Mesendoderm (in vitro differentiated cells): ENCODE measurements at places on chromosomes 1 and 21.

- DNase-seq: no peak
Measured at GRCh38 chr1:231682779-231683178, 56.2 kb downstream of the DISC1 start.

DNA sequence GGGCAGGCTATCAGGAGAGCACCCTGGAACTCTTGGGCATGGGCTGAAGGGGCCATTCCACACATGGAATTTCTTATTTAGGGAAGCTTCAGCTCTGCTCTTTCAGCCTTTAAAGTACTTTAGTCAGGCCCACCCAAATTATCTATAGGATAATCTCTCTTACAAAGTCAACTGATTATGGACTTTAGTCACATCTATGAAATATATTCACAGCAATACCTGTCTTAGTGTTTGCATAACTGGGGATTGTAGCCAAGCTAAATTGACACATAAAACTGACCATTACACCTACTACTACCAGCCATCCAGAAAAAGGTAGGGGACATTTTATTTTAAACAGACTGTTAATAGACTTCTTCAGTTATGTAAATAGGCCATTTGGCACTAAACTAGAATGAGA lies 114.9 kb upstream of the VANGL1 start:
- no peak for DNase-seq

- no peak for DNase-seq
Measured at GRCh38 chr1:31084782-31085569, 19.5 kb upstream of the PUM1 start.

DNA sequence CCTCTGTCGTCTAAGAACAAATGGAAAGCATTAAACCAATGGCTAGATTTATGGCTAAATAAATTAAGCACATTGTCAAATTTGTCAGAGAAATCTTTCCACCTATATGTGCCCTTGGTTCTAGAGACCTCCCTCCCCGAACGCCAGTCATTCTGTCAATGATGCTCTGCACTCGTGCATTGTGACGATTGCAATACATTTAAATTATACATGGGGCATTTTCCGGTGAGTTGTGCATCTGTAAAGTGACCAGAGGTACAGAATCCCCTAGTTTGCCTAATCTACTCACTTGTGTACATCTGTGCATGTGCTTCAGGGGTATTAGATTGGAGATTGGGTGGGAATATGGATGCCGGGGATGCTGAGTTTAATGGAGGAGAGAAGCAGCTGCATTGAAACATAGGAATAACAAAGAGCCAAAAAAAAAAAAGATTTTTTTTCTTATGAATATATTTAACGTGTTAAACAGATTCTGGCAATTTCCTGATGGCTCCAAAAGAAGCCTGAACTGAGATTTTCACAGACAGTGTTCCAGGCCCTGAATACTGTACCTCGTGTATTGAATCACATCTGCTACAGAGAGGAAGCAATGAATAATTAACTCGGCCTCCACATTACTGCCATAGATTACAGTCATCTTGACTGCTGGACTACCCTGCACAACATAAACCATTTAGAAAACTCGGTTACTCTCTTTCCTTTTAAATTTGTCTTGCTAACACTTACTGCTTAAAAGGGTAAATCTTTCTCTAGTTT lies 149.0 kb upstream of the C1orf87 start:
- no peak for DNase-seq

DNA sequence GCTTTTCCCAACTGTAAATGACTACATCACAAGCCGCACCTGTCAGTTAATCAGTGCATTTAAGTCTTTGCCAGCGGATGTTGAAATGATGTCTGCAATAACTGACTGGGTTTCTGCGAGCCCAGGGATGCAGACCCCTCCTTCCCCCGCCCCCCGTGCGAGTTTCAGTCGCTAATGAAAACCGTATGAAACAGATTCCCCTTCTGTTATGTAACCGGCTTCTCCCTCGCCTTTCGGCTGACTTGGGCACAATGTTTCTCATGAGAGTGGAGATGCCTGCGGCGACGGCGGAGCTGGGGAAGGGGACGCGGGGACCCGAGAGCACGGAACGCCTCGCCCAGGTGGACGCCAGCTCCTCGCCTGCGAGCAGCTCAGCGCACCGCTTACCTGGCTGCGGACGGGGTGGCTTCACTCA lies 753 bp downstream of the KCNJ6 start:
- peak; percentile 7 for DNase-seq

DNA sequence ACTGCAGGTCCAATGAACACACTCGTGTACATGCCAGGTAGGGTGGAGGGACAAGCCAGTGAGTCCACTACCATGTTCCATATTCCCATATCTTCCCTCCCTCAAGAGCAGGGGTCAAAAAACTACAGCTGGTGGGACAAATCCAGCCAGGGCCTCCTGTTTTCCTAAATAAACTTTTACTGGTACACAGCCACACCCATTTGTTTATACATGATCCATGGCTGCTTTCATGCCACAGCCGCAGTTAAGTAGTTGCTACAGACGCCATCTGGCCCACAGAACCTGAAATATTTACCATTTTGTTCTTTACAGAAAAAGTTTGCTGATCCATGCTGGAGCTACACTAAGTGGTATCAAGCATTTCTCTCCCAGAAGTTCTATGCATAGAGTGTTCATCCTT lies 42.4 kb downstream of the CASQ2 start:
- DNase-seq: no peak

GRCh38 chr1:24932284-24932683 lies 2.2 kb upstream of the RUNX3 start:
- DNase-seq: peak; percentile 52

- peak; percentile 57 for DNase-seq
Measured at GRCh38 chr1:51877434-51878307, 856 bp downstream of the NRDC start.

DNA sequence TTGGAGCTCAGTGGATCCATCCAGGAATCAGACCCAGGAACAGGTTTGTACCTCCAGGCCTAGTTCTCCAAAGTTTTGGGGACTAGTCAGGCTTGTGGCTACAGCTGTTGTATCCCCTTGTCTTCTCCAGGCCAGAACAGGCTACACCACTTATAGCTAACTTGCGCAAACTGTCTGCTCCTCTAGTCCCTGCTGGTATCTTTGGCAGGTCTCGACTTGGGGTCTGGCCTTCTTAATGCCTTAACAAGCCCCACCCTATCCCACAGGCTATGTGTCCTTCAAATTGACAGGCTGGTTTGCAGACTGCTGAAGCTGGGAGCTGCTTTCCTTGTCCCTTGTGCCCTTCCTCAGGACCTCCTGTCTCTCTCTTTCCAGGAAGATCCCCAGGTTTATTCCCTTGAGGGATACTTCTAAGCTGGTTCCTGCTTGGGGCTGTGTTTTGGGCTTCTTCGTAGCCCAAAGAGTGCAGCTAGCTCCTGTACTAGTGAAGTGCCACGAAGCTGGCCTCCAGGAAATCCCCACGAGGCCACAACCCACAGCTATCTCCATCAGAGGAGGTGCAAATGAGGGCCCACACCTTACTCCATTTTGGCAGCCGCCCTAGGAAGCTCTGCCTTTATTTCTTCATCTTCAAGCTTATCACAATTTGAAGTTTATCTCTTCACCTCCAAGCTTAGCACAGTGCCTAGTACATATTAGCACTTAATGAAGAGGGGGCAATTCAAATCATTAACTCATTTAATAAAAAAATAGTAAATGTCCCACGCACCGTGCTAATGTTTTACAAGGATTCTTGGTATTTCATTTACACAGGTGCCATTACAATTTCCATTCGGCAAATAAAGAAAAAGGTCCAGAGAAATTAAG lies 683 bp upstream of the DMAP1 start:
- DNase-seq: no peak

DNA sequence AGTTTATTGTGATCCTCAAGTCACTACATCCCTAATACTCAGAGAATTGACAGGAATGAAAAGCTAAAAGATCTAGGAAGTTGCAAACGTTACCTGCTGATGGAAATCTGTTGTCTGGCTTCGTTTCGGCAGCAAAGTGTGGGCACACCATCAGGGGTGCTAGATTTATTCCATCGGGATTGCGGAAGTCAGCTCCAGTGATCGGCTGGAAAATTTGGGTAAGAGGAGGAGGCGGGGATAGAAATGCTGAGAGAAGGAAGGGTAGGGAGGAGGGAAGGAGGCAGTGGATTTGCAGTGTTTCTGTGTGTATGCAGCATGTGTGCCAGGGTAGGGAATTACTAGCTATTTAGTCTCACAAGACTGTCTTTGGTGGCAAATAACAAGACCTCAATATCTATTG lies at the start of gene CTSK:
TSS of gene CTSK (minus strand) at position 140 of the 400 bp plus-strand sequence. CDS start 1,455 bp downstream, outside the sequence.
- no peak for DNase-seq

- DNase-seq: no peak
Measured at GRCh38 chr1:31488528-31488927, 75.5 kb downstream of the SERINC2 start.

DNA sequence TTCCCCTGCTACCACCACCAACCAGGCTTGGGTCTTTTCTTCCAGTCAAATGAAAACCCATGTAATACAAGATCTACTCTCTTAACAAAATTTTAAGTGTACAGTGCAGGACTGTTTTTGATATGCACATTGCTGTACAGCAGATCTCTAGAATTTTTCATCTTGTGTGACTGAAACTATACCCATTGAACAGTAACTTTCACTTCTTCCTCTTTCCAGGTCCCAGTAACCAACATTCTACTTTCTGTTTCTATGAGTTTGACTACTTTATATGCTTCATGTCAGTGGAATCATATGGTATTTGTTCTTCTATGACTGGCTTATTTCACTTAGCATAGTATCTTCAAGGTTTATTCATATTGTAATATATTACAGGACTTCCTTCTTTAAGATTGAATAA lies 45.3 kb upstream of the PLPPR4 start:
- no peak for DNase-seq

GRCh38 chr1:208107425-208108212 lies 136.6 kb downstream of the PLXNA2 start:
- DNase-seq: peak; percentile 53

GRCh38 chr1:150749720-150750311 lies 15.8 kb downstream of the CTSS start:
- DNase-seq: no peak

DNA sequence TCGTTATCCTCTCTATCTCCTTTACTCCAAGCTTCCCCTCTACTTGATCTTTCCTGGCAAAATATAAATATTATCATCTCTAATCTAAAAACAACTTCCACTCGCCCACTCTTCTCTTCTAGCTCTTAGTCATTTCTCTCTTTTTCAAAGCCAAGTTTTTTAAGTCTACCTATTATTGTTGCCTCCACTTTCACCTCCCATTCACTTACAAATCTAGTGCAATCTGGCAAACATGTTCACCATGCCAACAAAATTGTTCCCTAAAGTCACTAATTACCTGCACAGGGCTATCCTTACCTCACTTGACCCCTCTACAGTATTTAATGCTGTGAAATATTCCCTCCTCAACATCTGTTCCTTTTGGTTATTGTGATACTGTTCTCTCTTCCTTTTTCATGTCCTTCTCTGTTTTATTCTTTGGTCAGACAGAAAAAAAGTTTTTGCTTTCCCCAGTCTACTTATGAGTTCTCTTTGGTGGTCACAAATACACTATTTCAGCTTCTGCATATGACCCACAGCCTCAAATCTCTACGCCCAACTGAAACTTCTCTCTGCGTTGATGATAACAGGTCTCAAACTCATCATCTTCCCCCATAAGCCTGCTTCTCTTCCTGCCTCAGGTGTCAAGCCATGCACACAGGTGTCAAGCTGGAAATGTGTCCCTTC lies 31.9 kb upstream of the RAP1A start:
- no peak for DNase-seq

DNA sequence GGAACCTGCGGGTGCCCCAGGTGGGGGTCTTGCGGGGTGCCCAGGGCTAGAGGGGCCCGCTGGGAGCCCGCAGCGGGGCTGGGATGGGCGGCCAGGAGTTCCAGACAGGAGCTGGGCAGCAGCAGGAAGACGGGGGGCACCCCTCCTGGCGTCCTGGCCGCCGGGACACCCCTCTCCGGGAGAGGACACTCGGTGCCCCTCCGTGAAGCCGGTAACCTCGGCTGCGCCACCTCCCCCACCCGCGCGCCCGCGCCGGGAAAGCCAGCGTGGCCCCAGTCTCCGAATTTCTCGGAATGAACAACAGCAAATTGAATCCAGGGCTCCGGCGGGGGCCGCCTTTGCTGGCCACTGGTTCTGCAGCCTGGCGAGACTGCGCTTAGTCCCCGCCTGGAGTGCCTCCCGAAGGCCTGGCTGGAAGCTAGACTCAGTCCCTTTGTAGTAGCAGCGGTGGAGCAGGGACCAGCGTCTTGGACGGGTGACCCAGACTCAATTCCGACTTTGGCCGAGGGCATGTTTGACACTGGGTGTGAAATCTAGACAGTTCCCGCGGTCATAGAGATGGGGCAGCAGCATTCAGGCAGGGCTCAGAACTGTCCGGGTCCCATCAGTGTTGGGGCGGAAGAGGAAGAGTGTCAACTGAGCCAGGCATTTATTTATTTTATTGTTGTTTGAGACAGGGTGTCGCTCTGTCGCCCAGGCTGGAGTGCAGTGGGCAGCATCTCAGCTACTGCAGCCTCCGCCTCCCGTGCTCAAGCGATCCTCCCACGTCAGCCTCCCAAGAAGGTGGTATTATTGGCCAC lies 773 bp downstream of the IFNGR2 start:
- DNase-seq: peak; percentile 70

DNA sequence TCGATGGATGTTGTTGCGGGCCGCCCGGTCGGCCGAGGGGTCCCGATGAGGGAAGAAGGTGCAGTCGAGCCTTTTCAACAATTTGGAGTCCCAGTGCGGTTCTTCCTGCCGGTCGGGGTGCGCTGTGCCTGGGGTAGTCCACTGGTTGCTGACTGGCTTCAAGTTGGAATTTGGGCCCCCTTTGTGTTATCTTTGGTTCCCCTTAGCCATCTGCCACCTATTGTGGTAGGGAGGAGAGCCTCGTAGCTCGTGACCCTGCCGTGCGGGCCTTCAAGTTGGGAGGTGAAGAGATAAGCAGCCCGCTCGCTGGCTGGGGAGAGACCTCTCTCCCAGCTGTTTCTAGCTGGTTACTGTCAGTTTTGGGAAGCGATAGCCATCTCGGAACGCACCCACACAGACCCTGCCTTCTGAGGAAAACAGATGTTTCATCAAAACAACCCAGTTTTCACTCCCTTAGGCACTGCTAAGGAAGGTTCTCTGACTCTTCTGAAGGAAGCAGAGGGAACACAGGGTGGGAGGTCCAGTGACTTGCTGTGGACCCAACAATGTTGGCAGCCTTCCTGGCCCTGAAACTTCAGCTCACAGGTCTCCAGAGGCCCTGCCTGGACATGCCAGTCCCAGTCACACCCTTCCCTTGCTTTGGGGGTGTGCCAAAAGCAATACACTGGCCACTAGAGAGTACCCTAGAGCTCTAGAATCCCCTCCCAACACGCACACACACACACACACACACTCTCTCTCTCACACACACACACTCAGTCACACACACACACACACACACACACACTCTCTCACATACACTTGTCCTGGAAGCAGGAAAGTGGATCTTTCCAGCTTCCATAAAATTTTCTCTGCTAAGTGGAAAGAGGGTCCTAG lies 1.0 kb downstream of the BTG2 start:
- peak; percentile 60 for DNase-seq
